ENCODE measurements at places on chromosomes 5 and 9.

GRCh38 chr9:3292311-3292710 is 233.5 kb downstream of the RFX3 start:
- DNase-seq = no peak

GRCh38 chr5:16505140-16505891 is 39.7 kb upstream of the ZNF622 start:
- DNase-seq = no peak

DNA sequence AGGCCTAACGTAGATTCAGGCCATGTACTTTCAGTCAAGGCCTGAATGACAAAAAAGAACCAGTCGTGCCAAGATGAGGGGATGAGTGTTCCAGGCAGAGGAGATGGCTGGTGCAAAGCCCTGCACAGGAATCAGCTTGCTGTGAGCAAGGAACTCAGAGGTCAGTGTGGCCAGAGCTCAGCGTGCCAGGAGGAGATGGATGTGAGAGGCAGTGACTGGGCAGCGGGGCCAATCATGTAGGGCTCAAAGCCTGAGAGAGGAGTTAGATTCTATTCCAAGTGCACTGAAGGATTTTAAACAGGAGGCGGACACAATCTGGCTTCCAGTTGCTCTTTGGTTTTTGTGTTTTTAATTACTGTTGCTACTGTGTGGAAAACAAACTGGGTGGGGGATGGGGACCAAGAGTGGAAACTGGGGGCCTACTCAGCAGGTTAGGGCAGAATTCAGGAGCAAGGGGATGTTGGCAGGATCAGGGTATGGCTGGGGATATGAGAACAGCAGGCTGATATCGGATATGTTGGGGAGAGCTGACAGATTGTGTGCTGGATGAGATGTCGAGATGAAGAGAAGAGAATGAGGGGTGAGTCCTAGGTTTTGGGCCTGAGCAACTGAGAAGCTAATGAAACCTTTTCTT is 64.3 kb downstream of the ANGPTL2 start:
- no peak for DNase-seq

DNA sequence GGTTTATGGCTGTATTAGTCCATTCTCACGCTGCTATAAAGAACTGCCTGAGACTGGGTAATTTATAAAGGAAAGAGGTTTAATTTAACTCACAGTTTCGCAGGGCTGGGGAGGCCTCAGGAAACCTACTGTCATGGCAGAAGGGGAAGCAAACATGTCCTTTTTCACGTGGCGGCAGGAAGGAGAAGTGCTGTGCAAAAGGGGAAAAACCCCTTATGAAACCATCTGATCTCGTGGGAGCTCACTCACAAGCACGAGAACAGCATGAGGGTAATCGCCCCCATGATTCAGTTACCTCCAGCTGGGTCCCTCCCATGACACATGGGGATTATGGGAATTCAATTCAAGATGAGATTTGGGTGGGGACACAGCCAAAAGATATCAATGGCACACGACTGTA is 13.9 kb downstream of the LRRC70 start:
- DNase-seq = no peak

- no peak for DNase-seq
Observed at GRCh38 chr9:132631685-132632084, 38.1 kb downstream of the DDX31 start.

GRCh38 chr9:71515626-71516025 is 252.7 kb downstream of the CEMIP2 start:
- no peak for DNase-seq

GRCh38 chr9:113957821-113958341 is 81.8 kb downstream of the ZNF618 start:
- DNase-seq = no peak

GRCh38 chr9:106800701-106801270 is 62.2 kb upstream of the ZNF462 start:
- no peak for DNase-seq

All from NCI-H2107 (cell line).